Posterior cingulate gyrus (tissue), 11 donors: ENCODE measurements at places on chromosomes 1 and 21.
A peak's percentile ranks its signal among the peaks of the same experiment; 100 is the strongest.

DNA sequence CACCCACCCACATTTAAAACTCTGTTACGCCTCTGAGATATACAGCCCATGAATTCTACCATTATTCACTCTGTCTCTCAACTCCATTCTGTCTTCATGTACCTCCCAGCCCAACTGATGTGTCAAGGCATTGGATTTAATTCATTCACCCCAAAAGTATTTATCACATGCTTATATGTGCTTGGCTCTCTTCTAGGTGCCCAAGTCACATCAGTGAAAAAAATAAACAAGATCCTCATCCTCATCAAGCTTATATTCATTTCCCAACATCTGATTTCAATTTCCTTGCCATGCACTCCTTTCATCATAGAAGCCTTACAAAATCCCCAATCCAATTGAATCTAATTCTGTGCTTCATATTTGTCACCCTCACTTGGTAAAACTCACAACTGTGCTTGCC is 967.6 kb downstream of the LTN1 start:
- DNase-seq = no peak

GRCh38 chr1:208615371-208615770 is 371.2 kb upstream of the PLXNA2 start:
- DNase-seq = no peak

GRCh38 chr1:153548722-153549688 is at the start of gene S100A3:
Gene S100A3 (minus strand): TSS chr1:153549258. CDS start chr1:153548485, 773 bp downstream.
- DNase-seq = peak; percentile 78

DNA sequence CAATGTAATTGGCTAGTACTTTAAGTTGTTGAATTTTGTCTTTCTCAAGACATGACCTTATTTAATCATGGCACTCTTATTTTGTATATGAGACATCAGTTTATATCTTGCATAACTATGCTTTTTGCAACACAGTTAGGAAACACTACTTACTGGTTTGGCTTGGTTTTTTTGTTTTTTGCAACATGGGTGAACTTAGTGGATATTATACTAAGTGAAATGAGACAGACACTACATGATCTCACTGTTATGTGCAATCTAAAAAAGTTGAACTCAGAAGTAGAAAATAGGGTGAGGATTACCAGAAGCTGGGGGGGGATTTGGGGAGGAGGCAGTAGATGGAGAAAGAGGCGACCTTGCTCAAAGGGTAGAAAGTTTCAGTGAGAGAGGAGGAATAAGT is 132.1 kb downstream of the PLA2G4A start:
- DNase-seq = no peak

DNA sequence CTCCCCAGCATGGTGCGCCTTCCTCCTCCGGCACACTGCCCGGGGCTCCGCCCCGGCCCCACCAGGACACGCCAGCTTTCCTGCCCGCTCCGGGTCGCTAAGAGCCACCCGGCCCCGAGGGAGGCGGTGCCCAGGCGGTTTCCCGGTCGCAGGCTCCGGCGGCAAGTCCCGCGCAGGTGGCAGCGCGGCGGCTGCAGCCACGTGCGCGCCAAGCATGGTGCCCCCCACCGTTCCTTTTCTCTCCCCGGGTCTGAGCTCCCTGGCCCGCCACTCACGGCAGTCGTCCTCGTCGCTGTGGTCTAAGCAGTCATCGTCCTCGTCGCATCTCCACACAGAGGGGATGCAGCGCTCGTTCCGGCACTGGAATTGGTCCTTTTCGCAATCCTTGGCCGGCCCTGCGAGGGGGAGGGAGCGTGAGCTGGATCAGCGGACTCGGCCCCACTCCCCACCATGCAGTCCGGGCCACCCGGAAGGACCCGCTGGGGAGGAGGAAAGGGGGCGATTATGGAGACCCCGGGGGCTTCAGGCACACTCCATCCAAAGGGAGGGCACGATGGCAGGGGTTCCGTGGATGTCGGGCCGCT is 1.2 kb downstream of the LRP8 start:
- DNase-seq = peak; percentile 28

DNA sequence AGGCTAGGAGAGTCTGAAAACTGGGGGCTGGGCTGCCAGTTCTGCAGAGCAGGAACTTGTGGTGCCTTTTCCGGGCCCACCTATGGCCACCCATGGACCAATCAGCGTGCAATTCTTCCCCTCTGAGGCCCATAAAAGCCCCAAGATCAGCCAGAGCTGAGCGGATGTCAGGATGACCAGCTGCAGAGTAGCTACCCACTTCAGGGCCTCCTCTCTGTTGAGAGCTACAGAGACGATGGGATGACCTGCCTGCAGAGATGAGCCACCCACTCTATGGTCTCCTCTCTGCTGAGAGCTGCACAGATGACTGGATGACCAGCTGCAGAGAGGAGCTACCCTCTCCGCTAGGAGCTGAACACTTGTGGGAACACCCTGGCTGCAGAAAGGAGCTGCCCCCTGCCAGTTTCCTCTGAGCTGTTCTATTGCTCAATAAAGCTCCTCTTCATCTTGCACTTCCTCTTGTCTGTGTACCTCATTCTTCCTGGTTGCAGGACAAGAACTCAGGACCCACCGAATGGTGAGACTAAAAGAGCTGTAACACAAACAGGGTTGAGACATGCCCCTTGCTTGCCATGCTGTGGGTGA is 12.8 kb upstream of the AADACL4 start:
- no peak for DNase-seq

DNA sequence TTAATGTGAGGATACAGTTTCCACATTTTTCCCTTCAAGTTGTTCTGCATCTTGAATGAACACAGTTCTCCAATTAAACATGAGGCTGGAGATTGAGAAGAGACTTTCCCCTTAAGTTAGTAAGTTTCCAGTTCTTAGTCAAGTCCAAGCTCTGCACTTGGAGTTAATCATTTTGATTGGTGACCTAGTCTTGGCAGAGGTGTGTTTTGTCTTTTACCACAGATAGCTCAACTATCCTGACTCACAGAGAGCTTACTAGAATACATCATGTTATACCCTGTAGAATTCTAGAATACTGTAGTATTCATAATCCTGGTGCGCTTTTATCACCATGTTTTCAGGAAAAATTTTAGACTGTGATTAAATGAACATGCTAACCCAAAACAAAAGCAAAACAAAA is 129.2 kb downstream of the CYYR1 start:
- no peak for DNase-seq

DNA sequence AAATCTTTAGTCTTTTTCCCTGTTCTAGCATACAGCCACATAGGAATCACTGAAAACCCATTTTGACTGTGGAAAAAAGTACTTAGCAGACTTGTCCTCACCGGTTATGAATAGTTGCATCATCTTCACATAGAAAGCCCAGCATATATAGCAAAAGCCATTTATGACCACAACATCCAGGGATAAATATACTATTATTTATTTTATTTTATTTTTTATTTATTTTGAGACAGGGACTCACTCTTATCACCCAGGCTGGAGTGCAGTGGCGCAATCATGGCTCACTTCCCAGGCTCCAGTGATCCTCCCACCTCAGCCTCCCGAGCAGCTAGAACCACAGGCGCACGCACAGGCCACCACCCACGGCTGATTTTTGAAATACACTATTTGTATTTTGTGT is 175.3 kb downstream of the GALNT2 start:
- DNase-seq = no peak

GRCh38 chr1:15130607-15131006 is 22.9 kb upstream of the TMEM51 start:
- no peak for DNase-seq

DNA sequence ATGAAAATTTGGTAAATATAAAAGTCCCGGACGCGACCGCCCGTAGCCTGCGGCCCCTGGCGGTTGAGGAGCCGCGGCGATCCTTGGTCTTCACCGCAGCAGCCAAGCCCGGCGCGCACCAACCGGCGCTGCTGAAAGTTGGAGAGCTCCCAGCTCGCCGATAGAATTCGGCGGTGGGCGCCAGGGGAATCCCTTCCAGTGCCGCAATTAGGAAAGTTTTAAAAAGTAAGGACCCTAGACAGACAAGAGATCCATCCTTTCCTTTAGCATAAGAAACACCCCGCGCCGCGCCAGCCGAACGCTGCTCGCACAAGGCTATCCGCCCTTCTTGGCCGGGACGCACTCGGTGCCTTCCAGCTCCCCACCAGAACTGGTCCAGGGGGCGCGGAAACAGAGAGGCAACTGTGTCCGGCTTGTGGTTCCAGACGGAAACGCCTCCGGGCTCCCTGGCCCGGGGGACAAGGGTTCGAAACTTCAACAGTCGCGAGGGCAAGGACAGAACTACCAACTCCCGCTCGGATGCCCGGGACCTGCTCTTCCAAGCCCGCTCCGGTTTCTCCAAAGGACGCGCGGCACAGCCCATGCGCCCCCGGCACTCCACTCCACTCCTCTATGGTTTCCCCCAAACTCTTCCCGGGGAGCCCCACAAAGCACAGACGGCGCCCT is 1.7 kb downstream of the FAM78B start:
- peak; percentile 48 for DNase-seq
